ENCODE measurements at places on chromosomes 12 and 14.

GRCh38 chr12:132525833-132526455, 36.0 kb downstream of the FBRSL1 start:
- H3K27ac ChIP-seq: no peak overlapping the region
- no peak for DNase-seq
- H3K27me3 ChIP-seq: peaks cover 23% of the 10 kb centered on the region
- no peaks in the 10 kb centered on the region for H3K36me3 ChIP-seq

- no peaks in the 10 kb centered on the region for H3K36me3 ChIP-seq
- no peak overlapping the region for H3K27ac ChIP-seq
- DNase-seq: no peak
- peaks cover 7% of the 10 kb centered on the region for H3K4me1 ChIP-seq
- H3K4me3 ChIP-seq: no peak overlapping the region
These were observed 114.4 kb downstream of the ZFP36L1 start for GRCh38 chr14:68678471-68678870.

DNA sequence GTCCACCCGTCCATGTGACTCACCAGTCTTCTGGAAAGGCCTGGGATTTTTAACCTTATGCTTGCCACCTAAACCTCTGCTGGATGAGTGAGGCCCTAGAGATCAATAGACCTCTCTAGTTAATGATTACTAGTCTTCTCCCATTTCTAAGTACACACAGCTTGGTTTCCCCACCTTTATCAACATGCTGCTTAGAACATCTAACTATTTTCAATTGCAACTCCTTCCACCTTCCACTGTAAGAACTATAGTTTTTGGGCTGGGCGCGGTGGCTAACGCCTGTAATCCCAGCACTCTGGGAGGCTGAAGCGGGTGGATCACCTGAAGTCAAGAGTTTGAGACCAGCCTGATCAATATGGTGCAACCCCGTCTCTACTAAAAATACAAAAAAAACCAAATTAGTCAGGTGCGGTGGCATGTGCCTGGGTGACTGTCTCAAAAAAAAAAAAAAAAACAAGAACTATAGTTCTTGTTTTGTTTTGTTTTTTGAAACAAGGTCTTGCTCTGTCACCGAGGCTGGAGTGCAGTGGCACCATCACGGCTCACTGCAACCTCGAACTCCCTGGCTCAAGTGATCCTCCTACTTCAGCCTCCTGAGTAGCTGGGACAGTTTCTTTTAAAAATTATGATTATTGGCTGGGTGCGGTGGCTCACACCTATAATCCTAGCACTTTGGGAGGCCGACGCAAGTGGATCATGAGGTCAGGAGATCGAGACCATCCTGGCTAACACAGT, 18.7 kb upstream of the MDM2 start:
- H3K4me3 ChIP-seq: no peak overlapping the region
- H3K4me1 ChIP-seq: no peaks in the 10 kb centered on the region
- no peak overlapping the region for H3K27ac ChIP-seq
- H3K27me3 ChIP-seq: no peaks in the 10 kb centered on the region
- no peak for DNase-seq
- H3K36me3 ChIP-seq: no peaks in the 10 kb centered on the region

DNA sequence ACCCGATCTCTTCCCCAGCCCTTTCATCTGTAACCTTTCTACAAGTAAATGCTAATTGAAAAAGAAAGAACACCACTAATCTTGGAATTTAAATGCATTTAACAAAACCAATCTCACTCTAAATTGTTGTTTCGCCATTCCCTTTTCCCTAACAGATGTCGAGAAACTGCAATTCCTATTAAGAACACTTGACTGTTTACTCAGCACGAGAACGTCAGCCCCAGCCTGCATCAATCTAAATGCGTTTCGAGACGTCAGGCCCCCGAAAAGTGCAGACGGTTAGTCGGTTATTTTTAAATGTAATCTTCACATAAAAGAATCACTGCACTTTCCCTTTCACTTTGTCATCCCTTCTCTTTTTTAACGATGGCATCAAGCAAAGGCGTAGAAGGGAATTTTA, 837.6 kb downstream of the VRK1 start:
- no peak overlapping the region for H3K4me3 ChIP-seq
- no peak overlapping the region for H3K27ac ChIP-seq
- DNase-seq: no peak
- H3K27me3 ChIP-seq: no peaks in the 10 kb centered on the region
- no peaks in the 10 kb centered on the region for H3K36me3 ChIP-seq

- no peaks in the 10 kb centered on the region for H3K4me1 ChIP-seq
- H3K27me3 ChIP-seq: no peaks in the 10 kb centered on the region
- H3K36me3 ChIP-seq: peaks cover 52% of the 10 kb centered on the region
- DNase-seq: no peak
- no peak overlapping the region for H3K4me3 ChIP-seq
- H3K27ac ChIP-seq: no peak overlapping the region
These were observed 33.7 kb downstream of the RFLNA start for GRCh38 chr12:124328636-124329035.

GRCh38 chr12:128920468-128920867, 67.2 kb downstream of the GLT1D1 start:
- H3K36me3 ChIP-seq: no peaks in the 10 kb centered on the region
- no peaks in the 10 kb centered on the region for H3K27me3 ChIP-seq
- DNase-seq: no peak
- no peaks in the 10 kb centered on the region for H3K4me1 ChIP-seq
- no peak overlapping the region for H3K27ac ChIP-seq

DNA sequence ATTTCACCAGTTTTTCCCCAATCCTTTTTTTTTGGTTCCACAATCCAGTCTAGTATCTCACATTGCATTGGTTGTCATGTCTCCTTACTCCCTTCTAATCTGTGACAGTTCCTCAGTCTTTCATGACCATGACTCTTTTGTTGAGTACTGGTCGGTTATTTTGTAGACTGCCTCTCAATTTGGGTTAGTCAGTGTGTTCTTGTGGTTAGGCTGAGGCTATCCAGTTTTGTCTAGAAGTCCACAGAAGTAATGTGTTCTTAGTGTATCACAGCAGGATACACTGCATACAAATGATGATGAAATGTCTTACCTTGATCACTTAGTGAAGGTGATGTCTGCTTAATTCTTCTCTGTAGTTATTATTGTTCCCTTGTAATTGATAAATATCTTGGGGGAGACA, 24.8 kb downstream of the PELI2 start:
- H3K4me3 ChIP-seq: no peak overlapping the region
- no peak overlapping the region for H3K27ac ChIP-seq
- peaks cover 9% of the 10 kb centered on the region for H3K4me1 ChIP-seq
- DNase-seq: no peak

- no peak for DNase-seq
- H3K27ac ChIP-seq: no peak overlapping the region
- no peaks in the 10 kb centered on the region for H3K4me1 ChIP-seq
- H3K27me3 ChIP-seq: no peaks in the 10 kb centered on the region
- H3K4me3 ChIP-seq: no peak overlapping the region
These were observed 15.3 kb downstream of the DLK1 start for GRCh38 chr14:100741966-100742365.

All from H1 (cell line).